ENCODE measurements at places on chromosomes 1 and 21.

- peak; percentile 69 for DNase-seq
Observed at GRCh38 chr1:21334214-21335087, 44.2 kb upstream of the ECE1 start.

DNA sequence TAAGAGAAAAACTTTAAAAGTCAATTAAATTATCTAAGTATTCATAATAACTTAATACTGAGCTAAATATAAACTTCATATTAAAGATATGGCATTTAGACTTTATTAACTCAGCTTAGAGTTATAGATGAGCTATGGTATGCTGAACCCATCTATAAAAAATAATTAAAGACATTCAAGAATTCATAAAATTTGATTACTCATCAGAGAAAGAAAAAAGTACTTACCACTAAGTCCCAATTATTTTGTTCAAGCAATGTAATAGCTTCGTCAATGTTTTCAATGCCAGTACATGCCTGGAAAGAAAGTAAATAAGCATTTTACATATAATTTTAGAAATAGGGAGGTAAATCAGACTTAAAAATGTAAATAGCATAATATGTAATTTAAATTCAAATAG, 102.4 kb downstream of the FAF1 start:
- no peak for DNase-seq

- DNase-seq, result no peak
Observed at GRCh38 chr1:218886101-218886871, 287.4 kb upstream of the LYPLAL1 start.

DNA sequence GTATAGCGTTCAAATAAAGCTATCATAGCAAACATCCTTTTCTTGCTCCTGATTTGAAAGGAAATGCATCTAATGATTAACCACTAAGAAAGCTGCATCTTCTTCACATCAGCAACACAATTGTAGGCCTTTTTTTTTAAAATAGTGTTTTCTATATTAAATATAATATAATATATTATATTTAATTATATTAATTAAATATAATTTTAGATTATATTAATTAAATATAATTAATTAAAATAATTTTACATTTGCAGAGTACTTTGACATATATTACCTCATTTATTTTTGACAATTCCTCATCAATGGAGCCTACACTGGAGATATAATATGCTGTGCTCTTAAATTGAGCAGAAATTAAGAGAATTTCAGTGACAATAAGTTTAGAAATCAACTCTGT, 193.0 kb downstream of the GPR52 start:
- no peak for DNase-seq

All from activated T-helper 1 cell treated with Interleukin-2 at 50 U/mL for 16 hours (primary cell).